Umbilical cord (tissue), 2 donors: ENCODE measurements at places on chromosomes 6 and 20.

DNA sequence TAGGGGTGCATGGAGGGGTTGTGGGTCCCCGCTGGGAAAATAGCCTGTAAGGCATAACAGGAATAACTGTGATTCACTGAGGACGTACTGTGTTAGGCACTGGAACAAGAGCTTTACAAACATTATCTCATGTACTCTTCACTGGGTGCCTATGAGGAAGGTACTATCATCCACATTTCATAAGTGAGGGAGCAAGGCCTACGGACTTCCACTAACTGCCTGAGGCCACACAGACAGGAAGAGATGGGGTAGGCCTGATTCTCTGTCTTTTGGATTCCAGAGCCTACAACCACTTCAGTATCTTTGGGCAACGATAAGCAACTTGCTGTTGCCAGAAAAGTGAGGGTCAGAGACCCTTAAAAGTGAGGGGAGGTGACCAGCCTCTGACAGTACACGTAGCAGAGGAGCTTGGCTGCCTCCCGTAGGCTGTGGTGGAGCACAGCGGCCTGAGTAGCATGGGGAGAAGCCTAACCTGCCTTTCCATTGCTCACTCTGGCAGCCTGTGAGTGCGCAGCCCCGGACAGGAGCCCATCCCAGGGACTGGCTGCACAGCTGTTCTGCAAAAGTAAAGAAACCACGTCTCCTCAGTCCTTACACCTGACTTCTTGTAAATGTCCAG lies 30.4 kb downstream of the PSMB1 start:
- DNase-seq, result no peak

GRCh38 chr6:37903351-37904340 lies 84.1 kb downstream of the ZFAND3 start:
- no peak for DNase-seq

DNA sequence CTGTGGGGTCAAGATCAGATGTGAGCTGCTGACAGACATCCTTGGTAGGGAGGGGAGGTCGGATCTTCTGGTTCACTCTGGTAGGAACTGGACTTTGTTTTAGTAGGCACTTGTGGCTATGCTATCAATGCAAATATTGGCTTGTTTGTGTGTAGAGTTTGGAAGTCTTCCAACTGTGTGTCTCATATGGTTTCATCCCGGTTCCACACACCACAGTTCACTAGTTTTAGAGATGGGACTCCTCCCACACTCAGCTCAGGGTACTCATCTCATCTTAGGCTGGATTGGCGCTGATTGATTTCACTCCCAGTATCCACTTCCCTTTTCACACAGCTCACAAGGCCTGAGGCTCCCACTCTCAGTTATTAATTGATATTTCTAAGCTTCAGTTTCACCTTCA lies 161.3 kb downstream of the THBS2 start:
- DNase-seq, result no peak

DNA sequence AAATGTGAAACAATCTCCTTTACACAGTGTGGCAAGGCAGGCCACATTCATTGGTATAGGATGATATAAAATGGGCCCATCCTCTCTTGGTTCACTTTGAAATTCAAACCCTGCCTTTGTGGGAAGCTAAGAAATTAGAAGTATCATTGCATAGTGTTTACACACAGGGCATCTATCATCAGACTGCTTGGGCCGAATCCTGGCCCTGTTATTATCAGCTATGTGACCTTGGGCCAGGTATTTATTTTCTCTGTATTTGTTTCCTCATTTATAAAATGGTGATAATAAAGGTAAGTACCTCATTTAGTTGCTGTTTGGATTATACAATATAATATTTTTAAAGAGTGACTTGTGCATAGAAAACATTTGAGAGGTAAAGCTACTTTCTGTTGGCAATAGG lies 45.5 kb downstream of the PTPRK start:
- DNase-seq, result no peak

DNA sequence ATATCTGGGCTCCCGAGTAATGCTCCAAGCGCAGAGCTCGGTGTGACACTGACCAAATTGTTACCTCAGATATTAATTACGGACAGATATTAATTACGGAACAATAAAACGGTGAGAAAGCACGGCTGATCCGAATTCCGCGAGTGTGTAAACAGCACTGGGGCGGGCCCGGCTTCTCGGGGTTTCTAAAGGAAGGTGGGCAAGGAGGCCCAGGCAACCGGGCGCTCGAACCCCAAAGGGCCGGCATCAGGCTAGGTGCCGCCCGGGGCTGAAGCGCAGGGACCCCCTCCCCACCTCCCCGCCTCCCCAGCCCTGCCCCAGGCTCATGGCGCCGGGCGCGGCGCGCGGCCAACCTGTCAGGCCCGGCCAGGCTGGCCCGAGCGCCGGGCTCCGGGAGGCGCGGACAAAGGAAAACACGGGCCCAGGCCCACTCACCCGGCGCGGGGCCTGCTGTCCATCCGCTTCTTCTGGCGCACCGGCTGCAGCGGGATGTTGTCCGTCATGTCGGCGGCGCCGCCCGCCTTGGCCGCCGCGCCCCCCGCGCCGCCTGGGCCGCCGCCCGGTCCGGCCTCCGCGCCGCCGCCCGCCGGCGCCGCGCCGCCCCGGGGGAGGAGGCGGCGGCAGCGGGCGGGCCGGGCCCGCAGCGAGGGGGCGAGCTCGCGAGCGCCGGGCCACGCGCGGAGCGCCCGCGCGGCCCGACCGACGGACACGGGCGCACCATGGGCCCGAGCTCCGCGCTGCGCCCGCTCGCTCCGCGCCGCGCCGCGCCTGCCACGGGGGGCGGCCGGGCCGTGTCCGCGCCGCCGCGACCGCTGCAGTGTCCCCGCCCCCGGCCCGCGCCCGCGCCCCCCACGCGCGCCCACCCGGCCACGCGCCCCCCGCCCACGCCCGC lies at the start of gene ATP9A:
Gene ATP9A, minus strand, starts transcription at position 524 of the 892 bp plus-strand sequence. Its CDS starts 21 bp downstream, at position 503.
- peak; percentile 19 for DNase-seq

- DNase-seq, result peak; percentile 84
Observed at GRCh38 chr20:5835321-5835821, 85.2 kb downstream of the SHLD1 start.

- no peak for DNase-seq
Observed at GRCh38 chr6:85408039-85408438, 41.8 kb upstream of the NT5E start.

DNA sequence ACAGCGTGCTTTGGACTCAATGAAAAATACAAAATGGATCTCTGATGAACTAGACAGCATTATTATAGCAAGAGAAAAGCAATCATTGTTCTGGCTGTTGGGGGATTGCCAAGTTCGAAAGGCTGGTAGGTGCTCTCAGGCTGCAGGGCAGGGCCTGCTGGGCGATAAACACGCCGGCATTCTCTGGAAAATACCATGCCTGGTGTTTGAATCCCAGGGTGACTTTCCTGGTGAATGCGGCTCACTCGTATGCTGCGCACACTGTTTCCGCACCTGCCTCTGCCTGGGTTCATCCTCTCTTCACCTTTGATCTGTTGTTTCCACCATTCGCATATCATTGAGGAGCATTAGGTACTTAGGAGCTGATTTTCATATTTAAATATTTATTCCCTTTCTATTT lies 37.4 kb downstream of the GCNT2 start:
- no peak for DNase-seq

- no peak for DNase-seq
Observed at GRCh38 chr20:13249798-13250170, 28.7 kb downstream of the ISM1 start.

DNA sequence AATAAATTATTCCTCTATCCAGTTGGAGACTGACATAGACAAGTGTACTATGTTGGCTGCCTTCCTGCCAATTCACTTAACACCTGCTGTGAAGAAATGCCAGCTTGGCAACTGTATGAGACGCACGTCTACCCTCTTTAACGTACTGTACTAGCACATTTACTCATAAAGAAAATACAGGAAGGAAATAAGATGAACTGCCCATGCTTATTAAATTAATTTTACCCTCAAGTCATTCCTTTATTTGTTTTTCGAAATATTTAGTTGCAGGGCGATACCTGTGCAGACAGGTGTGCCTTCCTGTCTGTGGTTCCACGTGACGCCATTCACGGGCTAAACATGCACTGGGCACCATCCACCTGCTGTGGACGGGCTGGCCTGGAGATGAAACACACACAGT lies 52.0 kb downstream of the PSMG4 start:
- DNase-seq, result no peak

GRCh38 chr6:21996425-21997118 lies 300.3 kb downstream of the PRL start:
- DNase-seq, result peak; percentile 47

GRCh38 chr6:151911401-151911800 lies 103.9 kb downstream of the ESR1 start:
- no peak for DNase-seq

- DNase-seq, result no peak
Observed at GRCh38 chr6:65505736-65506135, 201.3 kb downstream of the EYS start.

GRCh38 chr6:139882977-139883728 lies 508.7 kb upstream of the CITED2 start:
- DNase-seq, result peak; percentile 58
